Pancreas (tissue), 10 donors: ENCODE measurements at places on chromosomes 7 and 10.

DNA sequence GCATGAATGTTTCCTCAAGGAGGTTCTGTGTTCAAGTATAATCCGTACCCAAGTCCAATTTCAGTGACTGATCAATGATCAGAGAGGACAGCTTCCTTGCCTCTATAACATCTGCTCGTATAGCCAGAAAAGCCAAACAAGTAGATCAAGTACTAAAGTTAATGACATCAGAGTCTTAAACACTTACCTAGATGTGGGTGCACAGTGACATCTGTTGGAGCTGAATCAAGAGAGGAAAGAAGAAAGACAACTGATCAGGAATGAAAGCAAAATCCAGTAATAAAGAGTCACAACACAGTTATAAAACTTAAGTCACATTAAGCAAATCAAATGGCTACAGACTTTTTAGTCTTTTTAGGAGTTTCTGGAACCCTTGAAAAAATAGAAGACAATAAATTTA lies 236.5 kb downstream of the RELN start:
- no peak for DNase-seq

DNA sequence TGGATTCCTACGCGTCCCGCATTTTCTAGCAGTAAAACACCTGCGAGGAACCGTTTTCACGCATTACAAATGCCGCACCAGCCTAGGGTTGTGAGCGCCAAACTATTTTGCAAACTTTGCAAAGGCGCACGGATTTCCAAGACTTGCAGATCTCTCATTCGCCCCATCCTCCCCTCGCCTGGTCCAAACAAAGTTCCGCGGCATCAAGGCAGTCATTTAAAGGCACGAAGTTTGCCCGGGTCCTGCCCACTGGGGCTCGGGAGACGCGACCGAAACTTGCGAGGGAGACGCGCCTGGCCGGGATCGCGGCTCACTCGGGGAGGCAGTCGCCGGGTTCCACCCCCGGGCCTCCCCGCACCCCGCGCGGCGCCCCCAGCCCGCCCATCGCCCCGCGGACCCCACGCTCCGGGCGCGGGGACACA lies 613 bp downstream of the USP6NL start:
- peak; percentile 71 for DNase-seq

GRCh38 chr7:38825721-38826440 lies 83.1 kb downstream of the VPS41 start:
- no peak for DNase-seq

- no peak for DNase-seq
Observed at GRCh38 chr7:73705551-73705920, 13.9 kb downstream of the STX1A start.

GRCh38 chr10:102951316-102951715 lies 33.2 kb downstream of the CNNM2 start:
- no peak for DNase-seq

GRCh38 chr7:126040114-126041045 lies 1110.8 kb upstream of the POT1 start:
- no peak for DNase-seq

- no peak for DNase-seq
Observed at GRCh38 chr7:44194069-44194468, 4.8 kb upstream of the GCK start.

DNA sequence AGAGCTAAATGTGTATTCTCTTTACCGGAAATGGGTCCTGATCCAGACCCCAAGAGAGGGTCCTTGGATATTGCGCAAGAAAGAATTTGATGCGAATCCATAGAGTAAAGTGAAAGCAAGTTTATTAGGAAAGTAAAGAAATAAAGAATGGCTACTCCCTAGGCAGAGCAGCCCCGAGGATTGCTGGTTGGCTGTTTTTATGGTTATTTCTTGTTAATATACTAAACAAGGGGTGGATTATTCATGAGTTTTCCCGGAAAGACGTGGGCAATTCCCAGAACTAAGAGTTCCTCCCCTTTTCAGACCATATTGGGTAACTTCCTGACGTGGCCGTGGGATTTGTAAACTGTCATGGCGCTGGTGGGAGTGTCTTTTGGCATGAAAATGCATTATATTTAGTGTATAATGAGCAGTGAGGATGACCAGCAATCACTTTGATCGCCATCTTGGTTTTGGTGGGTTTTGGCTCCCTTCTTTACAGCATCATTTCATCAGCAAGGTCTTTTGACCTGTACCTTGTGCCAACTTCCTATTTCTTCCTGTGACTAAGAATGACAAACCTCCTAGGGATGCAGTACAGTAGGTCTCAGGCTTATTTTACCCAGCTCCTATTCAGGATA lies 60.4 kb downstream of the ARL4A start:
- DNase-seq: no peak

- no peak for DNase-seq
Observed at GRCh38 chr7:4175346-4175973, 506.6 kb upstream of the FOXK1 start.
